ENCODE measurements at places on chromosomes 6 and 20.

GRCh38 chr6:16657768-16658167 is 103.5 kb downstream of the ATXN1 start:
- DNase-seq, result no peak

DNA sequence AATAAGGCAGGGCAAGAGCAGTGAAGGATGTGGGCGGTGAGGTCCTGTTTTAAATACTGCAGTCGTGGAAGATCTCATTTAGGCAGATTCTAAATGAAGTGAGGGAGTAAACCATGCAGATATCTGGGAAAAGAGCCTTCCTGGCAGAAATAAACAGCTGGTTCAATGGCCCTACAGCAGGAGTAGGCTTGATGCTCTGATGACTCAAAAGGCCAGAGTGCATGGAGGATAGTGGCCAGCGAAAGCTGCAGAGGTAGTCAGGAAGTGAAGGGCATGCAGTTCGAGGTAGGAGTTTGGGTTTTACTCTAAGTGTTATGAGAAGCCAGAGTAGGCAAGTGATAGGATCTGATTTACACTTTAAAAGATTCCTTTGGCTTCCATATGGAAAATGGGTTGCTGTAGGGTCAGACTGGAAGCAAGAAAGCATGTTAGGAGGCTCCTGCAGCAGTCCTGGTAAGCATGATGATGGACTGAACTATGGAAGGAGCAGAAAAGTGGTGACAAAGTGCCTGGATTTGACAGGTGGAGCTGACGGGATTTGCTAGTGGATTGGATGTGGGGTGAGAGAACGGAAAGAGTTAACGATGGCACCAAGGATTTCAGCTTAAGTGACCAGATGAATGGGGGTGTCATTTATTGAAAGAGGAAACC is 150.0 kb downstream of the GJA10 start:
- no peak for DNase-seq

DNA sequence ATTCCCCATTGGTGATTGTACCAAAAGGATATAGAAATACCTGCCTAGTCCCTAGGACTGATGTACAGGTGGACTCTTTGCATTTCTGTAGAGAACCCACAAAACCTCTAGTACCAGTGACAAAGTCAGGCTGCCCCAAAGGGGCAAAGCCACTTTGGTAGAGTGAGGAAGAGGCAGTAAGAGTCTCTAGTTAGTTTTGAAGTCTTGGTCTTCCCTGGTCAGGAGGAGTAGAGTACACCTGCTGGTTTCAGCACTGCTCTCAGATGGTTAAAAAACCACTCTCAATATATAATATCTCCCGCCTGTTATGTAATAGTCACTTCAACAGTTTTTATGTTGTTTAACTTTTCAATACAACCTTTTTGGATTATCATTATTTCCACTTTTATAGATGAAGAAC is 344.9 kb downstream of the CDKAL1 start:
- no peak for DNase-seq

GRCh38 chr20:62814060-62814708 is 2.7 kb upstream of the COL9A3 start:
- DNase-seq, result no peak

DNA sequence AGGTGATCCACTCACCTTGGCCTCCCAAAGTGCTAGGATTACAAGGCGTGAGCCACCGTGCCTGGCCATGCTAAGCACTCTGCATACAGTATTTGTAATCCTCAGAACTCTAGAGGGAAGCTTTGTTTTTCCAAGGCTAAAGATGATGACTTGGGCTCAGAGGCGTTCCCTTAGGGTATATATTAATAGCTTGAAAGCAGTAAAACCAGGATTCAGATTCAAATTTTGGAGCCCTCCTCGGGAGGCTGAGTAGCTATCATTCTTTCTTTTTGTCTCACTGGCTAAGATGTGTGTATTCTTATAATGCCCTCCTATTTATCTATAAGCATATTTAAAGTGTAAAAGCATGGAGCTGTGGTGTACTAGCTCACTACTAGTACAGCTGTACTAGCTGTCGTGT is 68.5 kb downstream of the PRPH2 start:
- no peak for DNase-seq

Data from activated T-cell treated with anti-CD3 and anti-CD28 coated beads for 24 hours (primary cell).